Occipital lobe (tissue), 3 donors: ENCODE measurements at places on chromosomes 6 and 20. TPM values are rescaled to one million over a fixed set of nuclear protein-coding genes. Genes with fewer than 3 reads are reported as not detected.

The FAM209A gene
- total RNA-seq: not detected

GRCh38 chr20:14773486-14773885 is 436.1 kb upstream of the FLRT3 start:
- DNase-seq: no peak

DNA sequence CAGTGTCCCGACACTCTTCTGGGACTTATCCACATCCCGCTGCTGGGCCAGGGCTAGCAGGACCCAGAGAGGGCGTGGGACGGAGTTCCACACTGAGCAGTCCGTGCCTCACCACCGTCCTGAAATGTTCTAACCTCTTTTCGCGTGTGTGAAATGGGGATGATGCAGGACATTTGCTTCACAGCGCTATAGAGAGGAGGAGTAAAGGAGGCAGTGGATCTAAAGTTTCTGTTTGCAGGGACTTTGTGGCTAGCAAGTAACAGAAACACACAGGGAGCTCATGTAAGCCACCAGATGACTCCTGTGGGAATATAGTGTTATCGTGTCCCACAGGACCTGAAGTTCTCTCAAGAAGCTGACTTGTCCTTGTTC is 634 bp downstream of the ITPA start:
- no peak for DNase-seq

DNA sequence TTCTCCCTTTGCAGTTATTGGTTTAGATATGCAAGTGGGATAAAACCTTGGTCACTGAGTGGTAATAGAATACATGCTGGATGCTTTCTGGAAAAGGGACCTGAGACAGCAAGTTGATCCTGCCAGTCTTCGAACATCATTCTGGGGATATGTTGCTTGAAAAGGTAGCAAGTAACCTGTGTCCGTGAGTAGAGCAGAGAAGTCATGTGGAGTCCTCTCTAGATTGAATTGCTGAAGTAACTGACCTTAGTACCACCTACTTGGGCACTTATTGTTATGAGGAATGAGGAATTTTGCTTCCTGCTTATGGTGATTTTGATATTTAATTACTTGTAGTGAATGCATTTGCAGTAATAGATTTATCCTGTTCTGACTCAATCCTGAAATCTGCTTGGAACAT is 367.3 kb upstream of the IMPG1 start:
- no peak for DNase-seq

DNA sequence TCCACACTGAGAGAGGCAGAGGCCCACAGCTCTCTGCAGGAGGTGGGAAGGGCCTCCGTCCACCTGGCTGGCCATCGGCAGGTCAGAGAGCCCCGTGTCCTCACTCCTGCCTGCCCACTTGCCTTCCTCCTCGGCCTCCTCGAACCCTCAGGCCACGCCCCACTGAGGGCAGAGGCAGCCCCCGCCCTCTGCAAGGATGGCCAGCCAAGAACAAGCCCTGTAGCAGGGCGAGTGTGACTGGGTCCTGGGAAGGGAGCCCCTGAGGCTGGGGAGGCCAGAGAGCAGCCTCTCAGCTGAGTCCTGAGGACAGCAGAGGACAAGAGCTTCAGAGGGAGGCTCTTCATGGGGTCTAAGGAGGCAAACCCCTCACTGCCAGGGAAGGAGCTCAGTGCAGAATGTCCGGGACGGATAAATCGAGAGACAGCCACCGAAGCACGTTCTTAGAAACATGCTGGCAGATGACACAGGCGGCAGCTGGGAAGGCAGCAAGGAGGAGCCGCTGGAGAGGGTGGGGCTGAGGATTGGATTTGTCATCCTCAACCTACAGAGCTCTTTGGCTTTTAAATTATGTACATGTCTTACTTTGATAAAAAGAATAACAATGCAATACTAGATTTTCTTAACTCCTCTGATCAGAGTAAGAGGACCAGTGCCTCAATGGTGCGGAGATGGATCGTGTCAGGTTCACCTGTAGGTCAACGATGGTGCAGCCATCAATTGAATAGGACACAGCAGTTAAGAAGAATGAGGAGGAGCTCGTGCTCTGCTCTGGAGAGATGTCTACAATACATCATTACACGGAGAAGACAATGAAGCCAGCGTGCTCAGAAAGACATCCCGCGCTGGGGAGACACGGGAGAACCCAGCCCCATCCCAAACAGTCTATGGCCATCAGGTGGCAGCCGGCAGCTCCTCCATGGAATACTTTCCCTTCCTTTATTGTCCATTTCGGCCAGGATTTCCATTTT is 53.0 kb downstream of the GNAS-AS1 start:
- DNase-seq: no peak

- no peak for DNase-seq
Observed at GRCh38 chr20:44961011-44961869, 1.0 kb upstream of the TOMM34 start.

The FAM83C gene
- total RNA-seq: not detected

- no peak for DNase-seq
Observed at GRCh38 chr6:91020744-91021143, 433.9 kb upstream of the MAP3K7 start.

The NCOA6 gene
- total RNA-seq: 60.8 TPM

DNA sequence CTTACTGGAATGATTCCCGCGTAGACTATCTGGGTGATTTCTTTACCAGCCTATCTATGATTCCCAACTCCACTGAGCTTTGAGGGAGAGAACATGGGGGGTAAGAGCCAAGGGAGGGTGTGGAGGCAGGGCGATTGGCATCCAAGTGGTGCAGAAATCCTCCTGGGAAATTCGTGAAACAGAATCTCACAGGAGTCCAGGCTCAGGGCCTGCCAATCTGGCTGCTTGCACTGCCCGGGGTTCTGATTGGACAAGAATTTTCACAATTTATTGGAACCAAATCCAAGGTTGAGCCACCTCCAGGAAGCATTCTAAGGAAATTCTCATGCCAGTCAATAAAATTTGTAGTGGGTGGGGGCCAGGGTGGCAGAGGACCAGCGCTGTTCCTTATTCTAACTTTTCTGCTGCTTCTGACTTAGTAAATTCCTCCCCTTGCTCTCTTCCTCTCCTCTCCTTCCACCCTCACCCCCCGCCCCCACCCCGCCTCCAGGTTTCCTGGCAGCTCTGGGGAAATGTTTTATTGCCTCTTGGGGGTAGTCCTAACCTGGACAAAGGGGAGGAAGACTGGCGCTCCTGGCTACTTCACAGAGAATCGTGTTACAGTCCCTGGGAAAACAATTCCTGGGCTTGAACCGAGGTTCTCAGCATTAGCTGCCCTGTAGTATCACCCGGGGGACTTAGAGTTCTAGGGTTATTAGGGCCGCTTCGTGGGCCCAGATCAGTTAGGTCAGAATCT is 3.1 kb downstream of the BMP6 start:
- no peak for DNase-seq

DNA sequence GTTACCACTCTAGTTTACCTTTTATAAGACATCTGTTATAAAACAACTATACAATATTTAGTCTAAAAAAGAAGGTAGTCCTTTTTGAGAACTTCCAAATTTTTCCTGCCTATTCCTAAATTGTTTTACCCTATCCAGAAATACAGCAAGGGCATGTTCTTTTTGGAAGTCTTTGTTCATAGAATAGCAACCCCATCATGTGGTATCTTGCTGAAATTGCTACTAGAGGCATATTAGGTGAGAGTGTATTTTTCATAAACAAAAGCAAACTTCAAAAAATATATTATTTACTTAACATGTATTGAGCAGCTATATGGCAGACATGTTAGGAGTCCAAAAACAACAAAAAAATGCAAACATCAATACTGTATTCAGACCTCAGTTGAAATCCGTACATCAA is 371.8 kb upstream of the NRSN1 start:
- no peak for DNase-seq

The SIRPA gene
- 3.9 TPM for total RNA-seq

The ZFAND3 gene
- total RNA-seq: 23.4 TPM

The RFX6 gene
- not detected for total RNA-seq

DNA sequence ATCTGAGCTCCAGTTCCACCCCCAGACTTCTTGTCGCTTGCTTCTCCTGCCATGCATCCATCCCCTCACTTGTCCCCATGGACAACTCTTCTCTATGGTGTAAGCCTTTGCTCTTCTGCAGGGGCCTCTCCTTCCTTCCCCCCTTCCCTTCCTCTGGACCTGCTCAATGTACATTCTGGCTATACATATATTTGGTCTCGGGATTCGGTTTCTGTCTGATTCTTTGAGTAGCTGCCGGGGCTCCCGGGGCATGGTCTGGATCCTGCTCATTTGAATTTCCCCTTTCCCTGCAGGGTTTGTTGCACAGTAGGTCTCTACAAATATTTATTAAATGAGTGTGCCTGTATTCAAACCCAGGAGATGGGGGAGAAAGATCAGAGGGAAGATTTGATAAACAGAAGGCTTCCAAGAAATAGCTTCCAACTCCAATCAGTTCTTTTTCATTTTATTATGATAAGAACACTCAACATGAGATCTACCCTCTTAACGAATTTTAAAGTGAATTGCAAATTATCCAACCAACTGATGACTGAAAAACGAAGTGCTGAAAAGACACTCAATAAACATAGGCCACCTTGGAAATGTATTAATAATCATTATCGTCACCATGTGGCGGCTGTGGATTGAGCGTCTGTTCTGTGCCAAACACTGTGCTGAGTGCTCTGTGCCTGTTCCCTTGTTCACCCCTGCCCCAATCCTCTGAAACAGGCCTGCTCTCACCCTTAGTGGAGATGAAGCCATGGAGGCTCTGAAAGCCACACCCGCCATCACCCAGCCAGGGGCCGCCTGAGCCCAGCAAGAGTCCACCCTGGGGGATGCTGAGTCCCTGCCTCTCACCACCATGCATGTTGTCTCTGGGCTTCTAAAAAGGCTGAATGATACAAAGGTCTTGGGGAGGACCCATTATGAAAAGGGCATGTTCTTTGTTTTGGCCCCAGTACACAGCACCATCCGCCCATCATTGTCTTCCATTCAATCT is 34.3 kb upstream of the APCDD1L start:
- no peak for DNase-seq

- DNase-seq: no peak
Observed at GRCh38 chr20:43448748-43449535, 8.8 kb upstream of the SRSF6 start.
